IMR-90 (cell line): ENCODE measurements at places on chromosomes 2 and 18. TPM values are rescaled to one million over a fixed set of nuclear protein-coding genes. Genes with fewer than 3 reads are reported as not detected.

Gene TBR1
- total RNA-seq: not detected in 2 replicates

Gene ASXL3
- total RNA-seq: under 0.01 and 0.54 TPM in 2 replicates

Gene IL36B
- total RNA-seq: not detected in 2 replicates

Gene LCT
- under 0.01 TPM in 1 of 2 replicates, not detected in the other for total RNA-seq

Gene ATOH8
- 7.8 and 7.9 TPM in 2 replicates for total RNA-seq

Gene CARF
- total RNA-seq: 3.1 and 5.6 TPM in 2 replicates
